ENCODE measurements at places on chromosomes 5 and 9.

DNA sequence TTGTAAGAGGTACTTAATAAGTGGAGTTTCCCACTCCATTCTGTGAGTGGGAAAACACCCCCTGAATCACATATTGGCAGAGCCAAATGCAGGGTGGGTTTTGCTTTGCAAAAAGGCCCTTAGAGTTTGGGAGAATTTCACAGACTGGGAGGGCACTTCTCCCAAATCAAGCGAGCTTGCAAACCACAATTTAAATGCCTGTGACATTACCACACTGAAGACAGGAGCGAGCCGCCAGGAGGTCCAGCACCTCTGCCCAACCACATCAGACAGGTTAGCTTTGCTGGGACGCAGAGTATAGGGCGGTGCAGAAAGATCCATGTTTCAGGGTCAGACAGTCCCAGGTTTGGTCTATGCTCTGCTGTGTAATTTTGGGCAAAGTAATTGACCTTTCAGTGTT is 2.3 kb downstream of the ALAD start:
- DNase-seq: no peak

DNA sequence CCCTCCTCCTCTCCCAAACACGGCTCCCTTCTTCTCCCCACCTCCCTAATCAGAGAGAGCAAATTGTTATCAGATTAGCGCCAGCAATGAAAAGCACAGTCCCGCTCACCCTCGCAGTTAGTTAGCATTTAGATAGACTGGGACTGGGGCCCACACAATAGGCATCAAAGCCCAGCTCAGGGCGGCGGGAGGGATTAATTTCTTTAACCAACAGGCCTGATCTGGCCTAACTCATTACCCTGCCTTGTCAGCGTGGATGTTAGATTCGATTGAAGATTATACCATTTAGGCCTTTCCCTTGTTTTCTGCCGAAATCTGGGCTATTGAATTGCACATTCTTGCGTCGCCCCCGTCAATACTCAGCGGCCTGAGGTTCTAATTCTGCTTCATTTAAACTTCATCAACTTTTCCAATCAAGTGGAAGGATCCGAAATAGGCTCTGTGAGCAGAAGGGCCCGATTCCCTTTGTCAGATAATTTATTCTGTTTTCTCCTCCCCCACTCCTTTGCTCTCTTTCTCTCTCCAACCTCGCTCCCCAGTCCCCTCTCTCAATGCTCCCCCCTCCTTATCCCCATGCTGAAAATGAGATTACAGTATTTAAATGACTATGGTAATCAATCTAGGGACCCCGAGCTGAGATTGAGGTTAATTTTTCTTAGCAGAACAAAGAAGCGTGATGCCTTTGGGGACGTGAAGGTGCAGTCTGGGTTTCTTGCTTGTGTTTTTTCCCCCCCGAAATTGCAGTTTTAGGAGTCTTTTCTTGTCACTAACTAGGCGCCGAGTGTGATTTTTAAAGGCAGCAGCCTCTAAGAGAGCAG is 15.1 kb downstream of the CFAP77 start:
- DNase-seq: no peak

DNA sequence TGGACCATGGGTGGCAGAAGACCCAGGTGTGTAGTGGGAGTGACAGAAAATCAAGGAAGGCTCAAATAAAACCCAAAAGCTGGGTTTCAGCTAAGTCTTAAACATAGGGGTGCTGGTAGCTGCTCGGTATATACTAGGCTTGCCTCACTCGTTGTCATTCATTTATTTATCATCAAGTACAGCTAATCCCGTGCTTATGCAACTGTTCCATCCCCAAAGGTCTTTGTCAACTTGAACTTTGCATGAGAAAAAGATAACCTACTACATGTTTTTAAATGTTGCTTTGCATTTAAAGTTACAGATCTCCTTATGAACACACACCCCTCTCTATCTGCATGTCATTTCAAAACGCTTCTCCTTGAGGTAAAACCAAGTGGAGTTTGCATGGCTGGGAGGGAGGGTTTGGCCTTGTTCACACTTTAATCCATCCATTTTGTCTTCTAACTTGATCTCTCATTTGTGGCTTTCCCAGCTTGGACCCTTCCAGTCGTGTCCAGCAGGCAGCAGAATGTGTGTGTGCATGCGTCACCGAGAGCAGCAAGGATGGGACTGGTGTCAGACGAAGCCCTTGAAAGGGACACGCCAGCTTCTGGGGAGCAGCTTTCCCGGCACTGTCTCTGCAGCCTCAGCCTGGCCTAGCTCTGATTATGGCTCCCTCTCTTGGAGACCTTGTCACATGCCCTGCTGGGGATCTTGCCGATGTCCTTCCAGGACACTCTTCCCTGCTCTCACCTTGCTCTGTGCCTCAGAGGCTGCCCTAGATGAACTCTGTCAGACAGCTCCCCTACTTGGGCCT is 133.5 kb downstream of the GADD45G start:
- no peak for DNase-seq

DNA sequence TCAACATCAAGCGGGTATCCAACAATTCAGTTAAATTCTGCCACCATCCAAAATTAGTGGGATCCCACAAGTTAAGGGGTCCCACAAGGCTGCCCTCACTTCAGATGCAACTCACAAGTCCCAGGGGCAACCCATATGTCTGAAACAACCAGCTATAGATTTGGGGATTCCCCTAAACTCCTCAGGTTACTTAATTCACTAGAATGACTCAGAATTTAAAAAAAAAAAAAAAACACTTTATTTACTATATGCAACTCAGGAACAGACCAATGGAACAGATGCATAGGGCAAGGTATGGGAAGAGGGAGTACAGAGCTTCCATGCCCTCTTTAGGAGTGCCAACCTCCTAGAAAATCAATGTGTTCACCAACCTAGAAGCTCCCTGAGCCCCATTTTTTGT is 15.1 kb downstream of the AUH start:
- no peak for DNase-seq

- DNase-seq: no peak
These were observed 1.7 kb upstream of the LTC4S start for GRCh38 chr5:179791881-179792611.

GRCh38 chr5:136065588-136065987 is 36.8 kb downstream of the TGFBI start:
- DNase-seq: no peak

DNA sequence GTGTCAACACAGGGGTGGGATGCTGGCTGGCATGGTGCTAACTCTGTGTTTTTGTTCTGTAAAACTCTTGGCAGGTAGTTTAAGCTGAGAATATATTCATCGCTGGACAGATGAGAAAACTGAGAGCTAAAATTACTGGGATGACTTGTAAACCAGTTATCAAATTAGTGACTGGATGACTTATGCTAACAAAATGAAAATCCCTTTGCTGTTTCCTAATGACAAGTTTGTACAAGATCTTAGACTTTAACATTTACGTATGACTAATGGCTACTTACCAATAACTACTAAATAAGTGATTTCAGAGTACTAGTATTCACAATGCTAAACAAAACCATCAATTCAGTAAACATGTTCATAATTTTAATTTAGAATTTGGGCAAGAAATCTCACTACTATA is 854.8 kb upstream of the ARRDC3 start:
- DNase-seq: no peak

DNA sequence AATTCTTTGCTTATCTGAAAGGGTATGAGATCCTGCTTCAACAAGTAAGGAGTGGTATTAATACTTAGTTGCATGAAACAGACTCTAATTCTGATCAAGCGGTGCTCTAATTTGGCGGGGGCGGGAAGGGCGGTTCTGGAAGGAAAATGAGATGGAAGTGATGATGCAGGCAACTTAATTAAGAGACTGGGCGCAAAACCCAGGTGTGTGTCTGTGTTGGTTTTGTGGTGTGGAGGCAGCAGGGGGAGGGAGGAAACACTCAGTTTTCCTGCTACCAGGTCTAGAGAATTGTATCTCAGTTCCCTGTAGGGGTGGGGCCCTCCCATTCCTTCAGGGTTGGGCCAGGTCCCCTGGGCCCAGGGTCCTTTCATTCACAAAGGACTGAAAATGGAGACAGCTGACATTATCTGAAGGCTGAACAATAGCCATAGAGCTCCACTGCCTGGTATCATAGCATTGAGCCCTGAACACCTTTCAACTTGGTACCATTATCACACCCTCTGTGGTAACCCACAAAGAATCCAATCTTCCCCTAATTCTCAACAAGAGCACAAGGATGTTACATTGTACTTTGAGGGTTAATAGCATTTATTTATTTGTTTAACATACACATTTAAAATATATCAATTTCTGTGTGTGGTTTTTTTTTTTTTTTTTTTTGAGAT is 17.2 kb upstream of the C5orf47 start:
- no peak for DNase-seq

All from activated CD4-positive, alpha-beta T cell treated with anti-CD3 and anti-CD28 coated beads for 24 hours (primary cell).